ENCODE measurements at places on chromosomes 16 and 17.

DNA sequence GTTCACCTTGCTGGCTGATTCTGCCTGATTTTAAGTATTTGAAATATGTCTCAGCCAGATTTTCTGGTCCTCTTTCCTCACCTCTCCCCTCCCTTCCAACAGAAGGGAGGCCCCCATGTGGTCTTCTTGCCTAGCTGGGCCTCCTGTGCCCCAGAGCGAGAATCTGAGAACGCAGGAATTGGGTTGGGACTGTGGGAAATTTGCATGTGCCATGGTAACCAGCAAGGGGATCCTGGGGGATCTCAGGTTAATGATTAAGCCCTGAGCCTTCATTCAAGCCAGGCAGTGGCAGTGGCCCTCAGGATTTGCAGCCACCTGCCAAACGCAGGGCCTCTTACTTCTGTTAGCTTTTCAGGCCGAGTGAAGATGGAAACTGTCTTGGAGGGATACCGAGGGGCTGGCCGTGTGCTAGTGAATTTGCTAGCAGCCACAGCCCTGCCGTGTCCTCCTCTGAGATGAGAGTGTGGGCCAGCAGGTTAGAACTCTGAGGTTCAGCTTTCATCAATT is 40.2 kb downstream of the KSR1 start:
- no peak for DNase-seq

DNA sequence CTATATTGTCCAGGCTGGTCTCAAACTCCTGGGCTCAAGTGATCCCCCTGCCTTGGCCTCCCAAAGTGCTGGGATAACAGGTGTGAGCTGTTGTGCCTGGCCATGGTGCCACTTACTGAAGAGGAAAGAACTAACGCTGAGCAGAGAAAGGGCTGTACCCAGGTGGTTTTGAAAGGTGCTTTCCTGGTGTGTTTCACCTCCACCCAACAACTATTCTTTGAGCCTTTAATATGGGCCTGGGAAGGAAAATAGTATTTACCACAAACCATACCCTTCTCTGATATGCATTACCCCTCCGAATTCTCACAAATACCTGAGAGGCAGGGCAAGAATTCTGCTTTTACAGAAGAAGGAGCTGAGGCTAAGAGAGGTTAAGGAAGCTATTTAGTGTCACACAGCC is 24.8 kb downstream of the KPNA2 start:
- no peak for DNase-seq

DNA sequence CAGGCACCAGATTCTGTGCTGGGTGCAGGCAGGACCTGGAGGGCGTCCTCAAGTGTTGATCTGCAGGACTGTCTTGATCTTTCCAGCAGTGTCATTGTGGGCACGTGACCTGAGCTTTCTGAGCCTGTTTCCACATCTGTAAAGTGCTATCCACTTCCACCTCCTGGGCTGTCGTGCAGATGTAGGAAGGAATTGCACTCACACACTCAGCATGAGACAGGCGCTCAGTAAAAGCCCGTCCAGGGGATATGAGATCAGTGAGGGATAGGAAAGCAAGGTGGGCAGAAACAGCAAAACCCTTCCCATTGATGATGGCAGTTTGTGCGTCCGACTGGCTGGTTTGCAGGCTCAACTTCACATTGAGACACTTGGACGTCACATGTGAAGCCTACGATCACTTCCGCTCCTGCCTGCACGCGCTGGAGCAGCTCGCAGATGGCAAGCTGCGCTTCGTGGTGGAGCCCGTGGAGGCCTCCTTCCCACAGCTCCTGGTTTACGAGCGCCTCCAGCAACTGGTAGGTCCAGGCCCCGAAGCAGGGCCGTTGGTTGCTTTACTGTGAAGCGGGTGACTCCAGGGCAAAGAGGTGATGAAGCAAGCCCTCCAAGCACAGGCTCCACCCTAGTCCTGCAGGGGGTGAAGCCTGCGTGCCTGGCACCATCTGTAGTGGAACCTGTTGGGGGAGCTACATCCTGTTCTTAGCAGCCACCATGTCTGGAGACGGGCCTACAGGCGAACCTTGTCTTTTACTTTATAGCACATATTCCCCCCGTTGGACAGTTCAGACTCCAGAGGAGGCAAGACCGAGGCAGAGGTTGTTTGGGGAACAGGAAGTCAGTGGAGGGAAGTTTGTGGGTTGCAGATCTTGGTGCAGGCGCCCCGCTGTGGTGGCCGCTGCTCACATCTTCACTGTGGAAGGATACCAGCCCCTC is 23.0 kb downstream of the METTL22 start:
- peak; percentile 91 for DNase-seq

GRCh38 chr17:31918701-31919128 is 17.2 kb upstream of the UTP6 start:
- no peak for DNase-seq

GRCh38 chr17:82338858-82339633 is 5.5 kb upstream of the SECTM1 start:
- no peak for DNase-seq

DNA sequence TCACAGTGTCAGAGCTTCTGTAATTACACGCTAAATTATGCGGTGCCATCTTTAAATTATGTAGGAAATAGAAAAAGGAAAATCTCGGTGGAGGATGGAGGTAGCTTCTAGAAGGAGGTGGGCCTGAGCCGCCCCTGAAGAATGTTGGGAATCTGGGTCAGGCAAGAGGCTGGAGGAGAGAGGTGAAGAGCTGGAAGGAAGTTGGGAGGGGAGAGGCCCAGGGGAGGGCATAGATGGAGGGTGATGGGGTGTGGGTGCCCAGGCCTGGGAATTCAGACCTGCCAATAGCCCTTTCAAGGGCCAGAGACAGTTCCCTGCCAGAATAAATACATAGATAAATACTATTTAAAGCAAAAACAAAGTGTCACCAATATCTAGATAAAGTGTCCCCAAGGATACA is 415.0 kb upstream of the HSBP1 start:
- DNase-seq, result no peak

DNA sequence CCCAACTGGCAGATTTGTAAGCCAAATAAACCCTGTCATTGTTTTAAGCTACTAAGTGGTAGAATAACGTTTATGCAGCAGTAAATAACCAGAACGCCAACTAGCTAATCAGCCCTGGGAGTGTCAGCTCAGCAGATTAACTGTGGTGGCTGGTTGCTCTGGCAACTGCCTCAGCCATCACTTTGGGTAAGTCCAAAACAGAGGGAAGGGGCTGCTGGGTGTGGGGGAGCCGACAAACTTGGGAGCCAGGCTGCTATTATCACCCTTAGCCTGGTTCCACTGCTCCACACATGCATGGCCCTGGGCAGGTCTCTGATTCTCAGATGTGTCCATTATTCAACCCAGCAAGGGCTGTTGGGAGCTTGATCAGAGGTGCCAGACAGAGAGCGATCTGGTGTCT is 22.2 kb upstream of the RHOT1 start:
- DNase-seq, result no peak

- peak; percentile 50 for DNase-seq
Measured at GRCh38 chr17:81831563-81831956, 1.5 kb downstream of the MCRIP1 start.

DNA sequence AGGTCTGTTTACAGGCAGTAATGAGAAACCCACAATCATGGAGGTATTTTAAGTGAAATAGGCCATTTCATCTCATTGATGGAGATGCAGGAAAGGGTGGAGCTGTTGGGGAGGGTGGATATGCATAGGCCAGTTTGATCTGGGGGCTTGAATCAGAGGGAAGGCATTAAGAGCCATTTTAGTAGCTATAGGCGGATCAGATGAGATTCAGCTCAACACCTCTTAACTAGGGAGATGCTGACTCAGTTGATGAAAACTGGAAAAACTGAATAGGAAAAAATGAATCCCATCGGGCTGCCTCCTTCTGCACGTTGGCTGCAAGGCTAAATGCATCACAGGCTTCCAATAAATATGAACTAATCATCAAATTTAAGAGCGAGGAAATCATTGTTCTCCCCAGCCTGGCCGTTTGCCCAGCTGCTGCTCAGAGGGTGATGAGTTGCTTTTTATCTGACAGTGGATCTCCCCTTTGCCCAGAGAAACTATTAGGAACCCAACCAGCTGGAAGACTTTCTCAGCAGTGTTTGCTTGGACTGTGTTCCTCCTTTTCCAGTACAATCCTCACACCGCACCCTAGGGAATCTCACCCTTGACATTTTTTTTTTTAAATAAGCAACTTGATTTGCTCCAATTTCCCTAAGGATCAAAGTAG is 149.6 kb downstream of the SOX9 start:
- no peak for DNase-seq

- no peak for DNase-seq
Measured at GRCh38 chr17:47735536-47736011, 2.5 kb downstream of the TBX21 start.

DNA sequence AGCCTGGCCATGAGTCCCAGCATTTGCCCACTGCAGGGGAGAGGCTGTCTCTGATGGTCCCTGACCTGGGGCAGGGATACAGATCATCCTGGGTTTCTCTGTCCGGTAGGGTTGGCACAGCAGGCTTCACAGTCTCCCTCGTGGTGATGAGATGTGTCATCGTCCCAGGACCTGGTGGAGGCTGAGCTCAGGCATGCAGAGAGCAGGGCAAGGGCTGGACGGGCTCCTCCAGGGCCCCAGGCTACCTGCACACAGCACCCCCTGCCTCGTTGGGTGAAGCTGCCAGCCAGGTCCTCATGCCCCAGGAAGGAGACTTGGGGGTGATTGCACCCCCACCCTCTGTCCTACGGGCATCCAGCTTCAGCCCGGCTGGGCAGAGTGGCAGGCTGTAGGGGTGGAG is 155.8 kb upstream of the GSE1 start:
- no peak for DNase-seq

GRCh38 chr17:78248051-78248914 is 16.9 kb downstream of the TMEM235 start:
- no peak for DNase-seq

GRCh38 chr16:88527186-88527936 is 42.8 kb upstream of the ZC3H18 start:
- peak; percentile 6 for DNase-seq

- DNase-seq, result no peak
Measured at GRCh38 chr16:51110700-51111157, 40.3 kb downstream of the SALL1 start.

GRCh38 chr17:48441231-48441711 is 11.3 kb upstream of the SKAP1 start:
- DNase-seq, result no peak

DNA sequence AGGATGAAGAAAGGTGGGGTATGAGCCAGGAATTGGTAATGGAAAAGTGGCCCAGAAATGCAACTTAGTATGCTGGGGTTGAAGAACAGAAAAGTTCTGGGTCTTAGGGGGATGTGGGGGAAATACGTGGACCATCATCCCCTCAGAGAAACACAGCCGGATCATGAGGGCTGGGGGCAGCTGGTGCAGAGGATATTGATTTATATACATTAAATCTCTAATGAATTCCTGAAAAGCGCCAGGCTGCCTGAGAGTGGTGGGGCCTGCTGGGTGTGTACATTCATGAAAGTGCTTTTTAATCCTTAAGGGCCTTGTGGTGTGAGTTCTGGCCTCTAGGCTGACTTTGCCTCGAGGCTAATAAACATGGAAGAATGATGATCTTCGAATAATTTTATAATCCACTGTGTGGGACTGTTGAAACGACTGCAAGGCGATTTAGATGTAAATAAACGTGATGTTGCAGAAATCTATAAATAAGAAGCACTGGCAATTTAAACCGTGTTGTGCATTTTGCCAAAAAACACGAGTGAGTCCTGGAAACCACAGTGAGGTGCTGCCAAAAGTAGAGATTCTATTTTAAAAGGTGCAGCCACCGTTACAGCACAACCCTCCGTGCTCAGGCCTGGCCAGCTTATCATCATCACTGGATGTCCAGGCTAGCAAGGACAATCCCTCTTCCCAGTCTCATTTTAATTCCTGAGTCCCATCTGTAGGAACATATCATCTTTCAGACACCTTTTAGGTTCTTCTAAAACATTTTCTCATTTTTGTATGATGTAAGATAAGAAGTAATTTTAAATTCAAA is 32.1 kb downstream of the PRKAR1A start:
- DNase-seq, result no peak

GRCh38 chr16:5487728-5488127 is 390.1 kb upstream of the EEF2KMT start:
- no peak for DNase-seq

- DNase-seq, result no peak
Measured at GRCh38 chr16:54284319-54284930, 2.2 kb downstream of the IRX3 start.

- no peak for DNase-seq
Measured at GRCh38 chr17:33469911-33470310, 176.8 kb upstream of the ASIC2 start.

- DNase-seq, result no peak
Measured at GRCh38 chr16:81836279-81837054, 57.4 kb downstream of the PLCG2 start.

GRCh38 chr17:33811004-33811760 is 443.9 kb upstream of the CCL2 start:
- DNase-seq, result no peak

GRCh38 chr17:71118039-71118438 is 948.7 kb downstream of the KCNJ2 start:
- DNase-seq, result no peak

GRCh38 chr16:80100846-80101451 is 439.8 kb upstream of the DYNLRB2 start:
- DNase-seq, result no peak

DNA sequence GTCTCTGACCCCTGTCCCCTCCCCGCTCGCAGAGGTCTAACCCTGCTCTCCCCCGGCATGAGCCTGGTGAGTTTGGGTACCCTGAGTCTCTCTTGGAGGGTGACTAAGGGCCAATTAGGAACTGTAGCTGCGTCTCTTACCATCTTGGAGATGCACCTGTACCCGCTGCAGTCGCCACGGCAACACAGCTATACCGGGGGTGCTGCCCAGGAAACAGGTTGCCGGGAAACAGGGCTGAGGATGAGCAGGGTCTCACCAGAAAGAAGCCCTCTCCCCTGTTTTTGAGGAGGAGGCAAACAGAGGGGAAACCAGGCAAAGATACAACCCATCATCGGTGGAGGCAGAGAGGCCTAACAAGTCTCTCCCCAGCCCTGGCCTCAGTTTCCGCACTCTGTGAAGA is 140.2 kb downstream of the TMEM132E start:
- no peak for DNase-seq

- no peak for DNase-seq
Measured at GRCh38 chr17:29694918-29695563, 72.3 kb upstream of the CORO6 start.

GRCh38 chr16:1779741-1780676 is 2.4 kb downstream of the SPSB3 start:
- DNase-seq, result no peak

DNA sequence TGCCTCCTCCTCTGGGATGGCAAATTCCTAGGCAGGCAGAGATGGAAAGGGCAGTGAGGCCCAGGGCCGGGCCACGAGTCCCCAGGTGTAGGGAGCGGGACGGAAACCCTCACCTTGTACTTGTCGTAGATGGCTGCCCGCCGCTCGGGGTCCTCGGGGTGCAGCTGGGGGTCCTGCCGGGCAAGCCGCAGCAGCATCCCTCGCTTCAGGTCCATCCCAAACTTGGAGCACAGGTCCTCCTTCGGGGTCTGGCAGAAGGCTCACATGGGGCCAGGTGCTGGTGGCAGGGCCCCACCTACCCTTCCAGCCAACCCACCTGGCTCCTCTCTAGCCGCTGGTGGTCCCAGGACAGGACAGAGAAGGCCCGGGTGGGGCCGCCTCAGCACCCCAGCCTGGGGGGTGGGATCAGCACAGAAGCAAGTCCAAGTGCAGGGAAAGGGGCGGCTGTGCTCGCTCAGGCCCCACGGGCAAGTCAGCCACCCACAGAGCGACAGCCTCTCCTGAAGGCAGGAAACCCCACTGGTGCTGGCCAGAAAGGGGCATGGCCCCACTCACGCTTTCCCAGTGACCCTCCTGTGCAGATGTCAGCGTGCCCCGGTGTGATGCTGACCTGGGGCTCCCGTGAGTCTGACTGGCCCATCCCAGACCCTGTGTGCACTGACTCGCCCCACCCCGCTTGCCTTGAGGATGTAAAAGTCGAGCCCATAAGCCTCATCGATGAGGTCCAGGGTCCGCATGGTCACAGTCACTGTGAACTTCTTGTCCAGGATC is 1.8 kb downstream of the MRPL28 start:
- DNase-seq, result no peak
